ENCODE measurements at places on chromosomes 11 and 22.

DNA sequence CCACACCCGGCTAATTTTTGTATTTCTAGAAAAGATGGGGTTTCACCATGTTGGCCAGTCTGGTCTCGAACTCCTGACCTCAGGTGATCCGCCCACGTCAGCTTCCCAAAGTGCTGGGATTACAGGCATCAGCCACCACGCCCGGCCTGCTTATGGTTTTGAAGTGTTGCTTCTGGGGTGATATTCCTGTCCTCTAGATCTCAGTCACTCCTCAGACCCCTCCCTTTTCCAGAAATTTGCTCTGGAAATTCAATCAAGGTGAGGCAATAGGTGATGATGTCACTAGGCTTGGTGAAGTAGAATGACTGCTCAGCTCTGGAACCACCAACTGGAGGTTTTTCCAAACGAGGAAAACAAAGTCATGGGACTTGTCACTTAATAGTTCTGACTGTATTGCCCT, 36.6 kb upstream of the CREB3L1 start:
- no peak for DNase-seq

DNA sequence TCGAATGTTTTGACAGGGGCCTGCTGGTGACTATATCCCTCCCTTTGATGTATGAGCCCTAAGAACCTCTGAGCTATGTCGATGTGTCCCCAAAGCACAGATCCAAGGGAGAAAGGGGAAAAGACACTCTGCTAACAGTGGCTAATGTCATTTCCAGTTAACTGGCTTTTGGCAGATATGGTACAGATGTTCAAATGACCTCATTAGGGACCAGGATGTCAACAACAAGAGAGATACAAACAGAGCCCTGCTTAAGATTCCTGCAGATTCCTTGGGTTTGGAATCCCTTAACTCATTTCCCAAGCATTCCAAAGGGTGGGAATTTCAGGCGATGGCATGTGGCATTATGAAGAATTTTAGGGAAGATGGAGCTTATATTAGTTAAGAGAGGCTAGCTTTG, 517.3 kb downstream of the SOX6 start:
- DNase-seq, result no peak

GRCh38 chr22:23177197-23177596, 3.1 kb upstream of the BCR start:
- no peak for DNase-seq

DNA sequence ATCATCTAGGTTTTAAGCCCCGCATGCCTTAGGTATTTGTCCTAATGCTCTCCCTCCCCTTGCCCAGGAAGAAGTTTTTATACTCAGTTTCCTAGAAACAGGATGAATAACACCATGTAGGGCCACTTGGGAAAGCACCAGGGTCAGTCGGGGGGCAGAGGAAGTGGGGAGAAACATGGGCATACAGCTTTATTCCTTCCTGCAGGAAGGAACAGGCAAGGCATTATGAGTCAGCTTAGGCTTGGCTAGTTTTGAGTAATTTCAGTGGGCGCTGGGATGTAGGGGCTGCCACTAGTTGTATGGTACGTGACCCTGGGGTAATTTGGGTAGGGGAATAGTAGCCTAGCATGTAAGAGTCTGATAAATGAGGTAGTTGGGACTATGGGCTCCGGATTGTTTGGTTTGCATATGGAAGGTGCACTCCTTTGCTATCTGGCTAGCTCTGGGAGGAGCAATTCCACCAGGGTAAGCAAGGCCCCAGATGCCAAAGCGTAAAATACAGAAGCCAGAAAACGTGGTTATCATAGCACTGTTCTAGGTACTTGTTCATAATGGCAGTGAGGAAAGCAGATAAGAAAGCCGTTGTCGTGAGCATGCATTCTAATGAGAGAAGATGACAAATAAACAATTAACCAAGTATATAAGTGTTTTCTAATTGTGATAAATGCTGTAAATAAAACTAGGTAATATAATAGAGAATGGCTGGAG, 24.8 kb downstream of the ACER3 start:
- DNase-seq, result no peak

GRCh38 chr22:44179989-44180705, 578 bp upstream of the PARVG start:
- no peak for DNase-seq

DNA sequence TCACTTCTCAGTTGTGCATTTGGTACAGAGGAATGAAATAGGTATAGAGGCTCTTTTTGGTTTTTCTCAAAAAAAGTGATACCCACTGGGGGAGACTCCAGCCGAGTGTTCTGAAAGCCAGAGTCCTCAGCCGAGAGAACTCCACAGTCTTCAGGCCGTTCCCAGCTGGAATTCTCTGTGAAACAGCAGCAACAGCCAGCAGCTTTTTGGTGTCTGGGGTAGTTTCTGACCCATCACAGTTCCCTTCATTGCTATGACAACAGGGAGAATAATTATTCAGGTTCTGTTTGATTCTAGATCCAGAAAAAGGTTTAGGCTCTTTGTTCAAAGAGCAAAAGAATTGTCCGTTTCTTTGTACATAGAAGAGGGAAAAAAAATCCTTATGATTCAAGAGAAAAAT, 84.6 kb downstream of the C22orf31 start:
- DNase-seq, result no peak

DNA sequence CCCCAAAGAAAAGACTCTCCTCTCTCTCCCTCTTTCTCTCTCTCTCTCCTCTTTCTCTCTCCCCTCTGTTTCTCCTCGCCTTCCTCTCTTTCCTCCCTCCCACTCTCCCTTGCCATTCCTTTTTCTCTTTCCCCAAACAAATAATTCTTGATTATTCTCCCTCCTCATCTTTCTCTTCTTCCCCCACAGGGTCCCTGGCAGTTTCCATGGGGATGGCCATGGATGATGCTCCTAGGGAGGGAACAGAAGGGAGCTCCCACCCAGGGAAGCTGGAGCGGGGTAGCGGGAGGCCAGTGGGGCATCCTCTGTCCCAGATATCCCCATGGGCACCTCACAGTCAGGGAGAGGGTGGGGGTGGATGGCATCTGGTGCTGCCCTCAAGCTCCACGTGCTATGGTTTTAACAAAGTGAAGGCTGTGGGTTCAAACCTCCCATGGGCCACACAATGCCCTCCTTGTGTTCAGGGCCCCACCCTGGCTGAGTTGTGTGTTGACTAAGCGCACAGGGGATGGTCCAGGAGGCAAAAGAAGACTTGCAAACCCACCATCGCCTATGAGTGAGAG, 266.4 kb downstream of the BUD13 start:
- DNase-seq, result no peak

DNA sequence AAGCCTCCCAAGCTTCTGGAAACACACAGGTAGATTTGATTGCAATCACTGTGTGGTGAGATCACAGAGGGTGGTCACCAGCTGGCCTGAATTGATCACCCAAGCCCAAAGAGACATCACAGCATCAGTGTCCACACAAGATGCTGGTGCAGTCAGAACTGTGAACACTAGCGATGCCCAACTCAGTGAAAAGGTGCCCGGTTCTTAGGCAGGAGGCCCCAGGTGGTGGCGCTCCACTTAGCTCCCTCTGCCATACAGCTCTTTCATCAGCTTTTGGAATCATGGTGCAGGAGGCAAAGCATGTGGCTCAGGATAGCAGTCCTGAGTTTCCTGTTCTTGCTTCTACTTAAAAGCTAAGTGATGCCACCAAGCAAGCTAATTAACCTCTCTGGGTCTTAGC, 11.1 kb downstream of the DGCR2 start:
- no peak for DNase-seq

DNA sequence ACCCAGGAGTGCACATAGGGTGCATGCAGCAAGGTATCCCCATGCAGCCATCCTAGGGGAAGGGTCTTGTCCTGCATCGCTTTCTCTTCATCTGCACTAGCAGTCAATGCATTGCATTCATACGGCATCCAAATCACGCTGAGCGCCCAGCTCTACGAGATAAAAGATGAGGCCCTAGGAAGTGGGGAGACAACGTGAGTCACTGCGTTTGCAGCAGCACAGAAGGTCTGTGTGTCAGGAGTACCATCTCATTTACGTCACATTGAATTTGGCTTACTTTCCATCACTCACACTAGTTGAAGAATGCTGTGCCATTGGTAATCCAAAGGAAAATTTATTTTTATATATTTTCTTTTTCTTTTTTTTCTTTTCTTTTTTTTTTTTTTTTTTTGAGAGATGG, 2.5 kb upstream of the ST14 start:
- no peak for DNase-seq

- DNase-seq, result no peak
These were observed 1.0 kb upstream of the GLB1L2 start for GRCh38 chr11:134330611-134331353.

GRCh38 chr22:50691521-50691920, 18.9 kb downstream of the SHANK3 start:
- DNase-seq, result no peak

Data from stimulated activated CD8-positive, alpha-beta memory T cell treated with anti-CD3 and anti-CD28 coated beads, Interleukin-4, amount 100 ng/mL, for 24 hours (primary cell).